AG10803 (cell line): ENCODE measurements at places on chromosomes 6 and 20.
A peak's percentile ranks its signal among the peaks of the same experiment; 100 is the strongest.

- no peak for DNase-seq
Observed at GRCh38 chr6:24972311-24972958, 36.7 kb upstream of the RIPOR2 start.

DNA sequence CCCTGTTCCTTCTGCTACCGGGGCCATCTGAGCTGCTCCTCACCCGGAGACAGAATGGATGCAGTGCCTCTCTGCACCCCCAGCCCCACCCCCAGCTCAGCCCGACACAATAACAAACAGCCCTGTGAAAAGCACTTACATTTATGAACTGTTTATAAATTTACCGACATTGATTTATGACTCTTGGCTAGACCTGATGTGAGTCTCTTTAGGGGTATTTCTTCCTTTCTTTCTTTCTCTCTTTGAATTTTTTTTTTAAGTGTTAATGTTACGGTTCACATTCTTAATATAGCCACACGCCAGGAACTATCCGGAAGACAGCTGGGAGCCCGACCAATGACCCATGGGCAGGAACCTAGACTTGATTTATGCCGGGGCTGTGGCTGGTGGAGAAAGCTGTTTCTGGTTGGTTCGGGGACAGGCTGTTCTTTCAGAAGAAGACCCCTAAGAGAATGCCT lies 266.3 kb downstream of the CDC5L start:
- peak; percentile 63 for DNase-seq

- DNase-seq, result no peak
Observed at GRCh38 chr6:40626886-40627285, 39.7 kb upstream of the LRFN2 start.

DNA sequence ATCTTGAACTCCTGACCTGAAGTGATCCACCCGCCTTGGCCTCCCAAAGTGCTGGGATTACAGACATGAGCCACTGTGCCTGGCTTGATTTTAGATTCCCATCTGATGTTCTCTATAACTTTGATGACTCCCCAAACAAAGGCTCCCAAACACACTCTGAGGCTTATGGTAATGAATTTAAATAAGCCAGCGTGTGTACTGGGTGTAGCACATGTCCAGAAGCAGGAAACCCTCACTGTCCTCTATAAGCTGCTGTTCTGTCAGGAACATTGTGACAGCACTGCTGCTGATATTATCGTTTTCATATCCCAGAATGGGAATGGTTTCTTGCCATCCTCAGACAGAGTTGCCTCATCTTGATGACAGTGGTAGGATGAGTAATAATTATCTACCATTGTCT lies 54.1 kb upstream of the SALL4 start:
- no peak for DNase-seq

DNA sequence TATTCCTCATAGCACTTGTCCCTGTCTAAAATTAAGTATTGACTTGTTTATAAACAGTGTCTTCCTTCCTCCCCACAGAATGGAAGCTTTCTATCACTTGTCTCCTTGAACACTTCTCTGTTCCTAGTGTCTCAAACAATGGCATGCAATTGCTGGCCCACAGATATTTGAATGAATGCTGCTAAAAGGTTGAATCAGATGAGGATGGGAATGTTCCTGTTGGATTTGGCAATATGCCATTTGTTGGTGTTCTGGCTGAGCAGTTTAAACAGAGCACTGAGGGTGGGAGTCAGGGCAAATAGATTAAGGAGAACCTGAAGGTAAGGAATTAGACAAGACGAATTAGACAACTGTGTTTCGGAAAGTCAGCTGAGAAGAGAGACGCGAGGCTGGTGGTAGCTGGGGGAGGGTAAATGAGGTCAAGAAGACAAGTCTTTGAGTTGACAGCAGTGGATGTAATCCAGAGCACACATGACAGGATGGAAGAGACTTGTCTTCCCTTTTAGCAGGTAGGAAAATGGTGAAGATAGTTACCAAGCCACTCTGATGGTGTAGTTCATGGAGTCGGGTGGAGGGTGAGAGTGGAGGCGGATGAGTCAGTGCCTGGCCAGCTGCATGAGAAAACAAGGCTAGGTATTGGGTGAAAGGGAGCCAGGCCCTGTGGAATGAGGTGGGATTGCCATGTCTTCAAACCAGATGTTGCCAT lies 58.3 kb upstream of the GNRH2 start:
- DNase-seq, result peak; percentile 55

DNA sequence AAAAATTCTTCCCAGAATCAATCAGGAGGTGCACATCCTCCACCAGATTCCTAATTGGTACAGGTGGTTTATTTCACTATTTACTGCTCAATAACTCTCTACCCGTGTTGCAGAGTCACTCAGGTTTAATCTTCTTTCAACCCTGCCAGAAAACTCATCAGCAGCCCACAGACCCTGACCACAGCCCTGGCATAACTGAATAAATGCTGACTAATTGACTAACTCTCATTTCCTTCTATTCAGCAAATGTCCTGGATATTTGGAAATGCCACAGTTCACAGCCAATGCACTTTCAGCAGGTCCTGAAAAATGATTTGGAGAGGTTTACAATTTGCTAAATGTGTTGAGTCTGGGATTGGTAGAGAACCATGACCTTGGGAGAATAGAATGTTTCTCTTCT lies 62.3 kb downstream of the TRMT6 start:
- no peak for DNase-seq

GRCh38 chr6:23245572-23245971 lies 676.2 kb downstream of the HDGFL1 start:
- DNase-seq, result peak; percentile 31

DNA sequence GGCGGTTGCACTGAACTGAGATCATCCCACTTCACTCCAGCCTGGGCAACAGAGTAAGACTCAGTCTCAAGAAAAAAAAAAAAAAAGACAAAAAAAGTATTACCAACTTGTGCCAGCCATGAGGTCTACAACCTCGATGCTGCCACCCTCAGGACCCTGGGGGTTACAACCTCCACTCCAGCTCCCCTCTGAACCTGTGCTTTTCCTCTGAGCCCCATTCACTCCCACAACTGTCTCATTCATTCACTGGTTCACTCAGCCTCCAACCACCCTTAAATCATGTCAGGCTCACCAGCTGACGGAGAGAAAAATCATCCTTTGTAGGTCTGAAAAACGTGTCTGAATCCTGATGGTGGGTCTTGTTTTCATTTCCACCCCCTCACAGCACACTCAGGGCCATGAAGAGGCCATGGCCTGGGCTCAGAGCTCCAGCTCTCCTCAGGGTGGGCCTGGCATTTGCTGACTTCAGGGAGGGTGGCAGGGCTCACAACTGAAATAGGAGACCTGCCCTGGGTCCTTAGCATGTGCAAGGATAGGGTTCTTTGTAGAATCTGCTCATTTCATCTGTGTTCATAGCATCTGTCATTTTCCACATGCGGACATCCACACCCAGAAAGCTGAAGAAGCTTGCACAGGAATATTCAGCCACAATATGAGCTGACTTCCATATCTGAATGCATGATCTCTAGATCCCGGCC lies 1.9 kb upstream of the ULBP1 start:
- DNase-seq, result peak; percentile 17

GRCh38 chr6:163626073-163626867 lies 211.8 kb downstream of the QKI start:
- peak; percentile 21 for DNase-seq

- DNase-seq, result no peak
Observed at GRCh38 chr6:63807056-63807455, 171.5 kb downstream of the PHF3 start.

DNA sequence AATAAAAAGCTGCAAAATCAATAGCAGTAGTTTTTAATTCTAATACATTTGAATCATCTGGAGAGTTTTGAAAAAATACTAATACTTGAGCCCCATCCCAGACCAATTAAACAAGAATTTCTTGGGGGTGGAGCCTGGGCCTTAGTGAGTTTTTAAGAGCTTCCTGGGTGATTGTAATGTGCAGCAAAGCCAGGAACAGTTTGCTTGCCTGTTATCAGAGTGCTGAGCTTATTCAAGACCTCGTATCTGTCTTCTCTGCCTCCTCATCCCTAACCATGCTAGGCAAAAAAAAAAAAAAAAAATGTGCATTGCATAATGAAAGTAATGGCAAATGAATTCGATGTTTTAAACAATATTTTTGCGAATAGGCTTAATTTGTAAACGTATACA lies 36.4 kb upstream of the MYB start:
- no peak for DNase-seq

DNA sequence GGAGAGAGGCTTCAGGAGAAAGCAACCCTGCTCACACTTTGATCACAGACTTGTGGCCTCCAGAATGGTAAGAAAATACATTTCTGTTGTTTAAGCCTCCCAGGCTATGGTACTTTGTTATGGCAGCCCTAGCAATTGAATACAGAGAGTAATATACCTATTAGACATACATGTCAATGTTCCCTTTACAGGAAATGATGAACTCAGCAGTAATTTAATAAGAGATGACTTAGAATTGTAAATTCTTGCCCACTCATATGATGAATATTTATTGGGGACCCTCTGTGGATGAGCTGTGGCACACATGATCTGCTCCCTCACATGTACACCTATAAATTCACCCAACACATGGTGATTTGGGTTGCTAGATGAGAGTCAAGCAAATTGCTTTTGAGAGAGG lies 20.4 kb upstream of the FOXA2 start:
- DNase-seq, result no peak

DNA sequence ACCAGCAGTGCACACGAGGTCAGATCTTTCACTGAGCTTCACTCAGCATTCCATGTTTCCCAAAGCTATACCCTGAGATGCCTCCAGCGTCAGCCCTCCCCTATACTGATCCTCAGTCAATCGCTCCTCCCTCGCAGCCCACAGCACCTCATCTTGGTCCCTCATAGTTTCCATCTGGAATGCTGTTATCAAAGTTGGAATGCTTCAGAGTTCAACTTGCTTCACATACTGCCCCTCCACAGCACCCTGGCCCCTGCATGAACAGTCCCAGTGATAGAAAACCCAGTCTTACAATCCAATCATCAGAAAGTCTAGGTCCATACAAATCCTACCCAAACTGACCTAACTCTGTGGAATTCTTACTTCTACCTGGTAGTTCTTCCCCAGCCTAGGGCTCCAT lies 20.0 kb downstream of the SPAG4 start:
- DNase-seq, result no peak

GRCh38 chr20:51532577-51533191 lies 9.8 kb downstream of the NFATC2 start:
- DNase-seq, result peak; percentile 71

GRCh38 chr6:40819182-40819834 lies 219.7 kb downstream of the UNC5CL start:
- peak; percentile 17 for DNase-seq

GRCh38 chr6:158284876-158285655 lies 27.2 kb upstream of the TULP4 start:
- peak; percentile 39 for DNase-seq

DNA sequence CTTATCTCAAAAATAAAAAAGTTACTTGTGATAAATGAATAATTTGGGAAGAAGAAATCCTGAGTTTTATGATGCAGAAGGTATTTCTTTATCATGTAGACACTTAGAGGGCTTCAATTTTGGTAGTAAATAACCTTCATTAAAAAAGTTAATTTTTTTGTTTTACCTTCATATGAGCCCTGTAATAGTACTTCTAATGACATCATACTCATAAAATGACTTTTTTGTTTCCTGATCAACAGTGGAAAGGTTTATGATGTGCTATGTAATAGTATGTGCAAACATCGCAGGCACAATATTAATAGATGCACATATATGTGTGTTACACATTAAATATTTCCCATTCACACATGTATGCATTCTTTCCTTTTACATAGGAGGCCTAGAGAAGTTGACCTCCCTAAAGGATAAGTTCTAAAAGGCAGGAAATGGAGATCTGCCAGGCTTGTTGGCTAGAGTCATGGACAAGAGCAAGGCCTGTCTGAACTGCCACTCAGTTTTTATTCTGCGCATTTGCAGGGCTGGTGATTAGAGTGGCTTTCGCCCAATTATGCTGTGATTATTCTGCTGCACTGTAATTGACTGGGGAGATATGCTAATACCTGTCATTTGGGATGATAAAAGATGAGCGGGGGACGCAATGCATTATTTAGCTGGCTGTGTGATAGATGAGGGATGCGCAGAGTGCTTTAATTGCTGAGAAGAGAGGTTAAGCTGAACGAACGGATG lies 272.6 kb downstream of the TMEM242 start:
- DNase-seq, result no peak

GRCh38 chr6:137659871-137660270 lies 165.7 kb upstream of the OLIG3 start:
- no peak for DNase-seq

DNA sequence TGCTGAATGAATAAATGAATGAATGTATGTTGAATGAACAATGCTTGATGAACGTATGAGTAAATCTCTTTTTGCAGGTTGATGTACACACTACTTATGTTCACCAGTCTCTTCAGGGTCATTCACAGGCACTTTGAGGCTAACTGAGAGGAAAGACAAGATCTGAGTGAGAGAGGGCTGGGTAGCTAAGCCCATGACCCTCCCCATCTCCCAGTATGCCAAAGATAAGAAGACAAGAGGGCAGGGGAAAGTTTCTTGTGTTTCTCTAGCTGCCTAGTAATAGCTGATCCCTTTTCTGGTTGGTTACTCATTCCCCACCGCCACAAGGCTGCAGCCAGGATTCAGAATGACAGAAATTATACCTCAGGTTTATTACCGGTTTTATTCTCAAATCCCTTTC lies 90.7 kb downstream of the CEP57L1 start:
- no peak for DNase-seq

DNA sequence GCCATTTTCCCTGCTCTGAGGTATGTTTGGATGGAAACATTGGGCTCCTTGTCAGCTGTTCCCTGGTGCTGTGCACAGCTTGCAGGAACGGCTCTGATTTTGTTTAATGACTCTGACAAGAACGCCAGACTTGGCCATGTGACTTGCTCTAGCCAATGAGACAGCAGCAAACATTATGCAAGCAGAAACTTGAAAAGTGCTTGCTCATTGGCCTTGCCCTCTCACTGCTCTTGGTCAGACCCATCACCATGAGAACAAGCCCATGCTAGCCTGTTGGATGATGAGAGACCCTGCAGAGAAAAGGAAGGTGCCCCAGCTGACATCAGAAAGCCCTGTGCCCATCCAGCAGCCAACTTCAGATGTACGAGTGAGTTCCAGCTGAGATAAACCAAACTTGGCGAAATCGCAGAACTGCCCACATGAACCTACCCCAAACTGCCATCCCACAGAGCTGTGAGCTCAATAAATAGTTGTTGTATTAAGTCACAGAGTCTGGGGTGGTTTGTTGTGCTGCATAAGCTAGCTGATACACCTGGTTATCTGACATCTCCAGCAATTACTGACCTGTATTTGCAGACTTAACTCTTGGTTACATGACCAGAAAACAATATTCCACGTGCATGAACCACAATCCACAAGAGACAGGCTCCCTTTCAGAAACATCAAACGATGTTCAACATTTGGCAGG lies 96.9 kb downstream of the JPH2 start:
- peak; percentile 55 for DNase-seq

DNA sequence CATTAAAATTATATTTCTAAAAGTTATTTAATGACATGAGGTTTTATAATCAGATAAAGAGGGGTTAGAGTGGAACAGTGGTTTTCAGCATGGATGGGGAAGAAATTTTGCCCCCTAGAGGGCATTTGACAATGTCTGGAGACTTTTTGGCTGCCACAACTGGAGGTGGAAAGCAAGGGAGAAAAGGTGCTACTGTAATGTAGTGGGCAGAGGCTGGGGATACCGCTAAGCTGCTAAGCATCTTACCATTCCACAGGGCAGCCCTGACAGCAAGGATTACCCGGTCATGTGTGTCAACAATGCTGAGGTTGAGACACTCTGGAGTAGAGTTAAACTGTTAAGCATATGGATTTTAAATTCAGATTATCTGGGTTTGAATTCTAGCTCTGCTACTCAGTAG lies 52.9 kb upstream of the FABP7 start:
- peak; percentile 8 for DNase-seq

GRCh38 chr6:46105568-46105967 lies 24.2 kb upstream of the ENPP4 start:
- no peak for DNase-seq
